Stimulated activated CD4-positive, alpha-beta T cell treated with anti-CD3 and anti-CD28 coated beads, Interleukin-1b, Interleukin-23, amount 100 ng/mL, for 4 hours (primary cell): ENCODE measurements at places on chromosomes 7 and 10.

- DNase-seq: no peak
These were observed 944.3 kb downstream of the GATA3 start for GRCh38 chr10:8998751-8999150.

DNA sequence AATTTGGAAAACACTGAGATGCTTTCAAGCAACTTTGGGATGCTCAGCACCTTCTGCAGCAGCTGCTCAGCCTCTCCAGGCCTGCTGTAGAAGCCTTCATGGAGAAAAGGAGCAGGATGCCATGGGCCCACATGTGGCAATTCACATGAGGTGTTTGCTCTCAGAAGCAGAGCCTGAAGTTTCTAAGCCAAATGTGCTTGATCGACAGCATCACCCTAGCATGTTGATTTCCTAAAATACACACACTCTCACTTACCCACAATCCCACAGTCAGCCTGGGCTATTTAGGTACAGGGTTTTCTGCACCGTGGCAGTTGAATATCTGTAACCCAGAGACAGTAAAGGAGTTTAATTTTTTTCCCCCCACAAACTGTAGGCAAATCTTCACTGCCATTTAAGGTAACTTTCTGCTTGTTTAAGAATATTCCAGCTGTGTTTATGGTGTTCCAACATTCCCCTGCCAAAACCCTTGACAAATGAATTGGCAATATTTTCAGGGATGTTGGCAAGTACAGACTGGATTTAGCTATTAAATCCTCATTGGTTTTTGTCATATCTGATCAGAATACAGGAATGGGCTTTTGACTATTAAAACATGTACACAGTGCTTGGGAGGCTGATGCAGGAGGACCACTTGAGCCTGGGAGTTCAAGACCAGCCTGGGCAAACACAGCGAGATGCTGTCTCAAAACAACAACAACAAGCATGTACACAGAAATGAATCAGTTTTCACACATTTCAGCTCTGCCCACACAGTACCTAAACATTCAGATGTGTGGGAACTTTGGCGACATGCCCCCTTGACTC is 244.2 kb downstream of the CELF2 start:
- no peak for DNase-seq

DNA sequence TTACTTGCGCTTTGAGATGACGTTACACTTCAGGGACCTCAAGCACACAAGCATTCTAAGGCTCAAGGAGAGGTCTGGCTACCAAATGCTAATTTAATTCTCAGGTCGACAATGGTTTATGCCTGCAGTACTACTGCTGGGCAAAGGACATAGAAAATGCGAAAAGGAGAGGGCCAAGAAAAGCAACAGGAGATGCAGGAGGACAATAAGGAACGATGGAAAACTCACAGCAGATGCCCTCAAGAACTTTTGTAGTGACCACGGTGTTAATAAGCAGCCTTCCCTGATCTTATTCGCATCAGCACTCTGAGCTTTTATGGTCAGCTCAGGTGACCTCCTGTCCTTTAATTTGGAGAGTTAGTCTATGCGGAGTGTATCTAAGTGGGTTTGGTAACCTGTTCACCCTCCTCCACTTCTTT is 146.3 kb downstream of the GPR85 start:
- DNase-seq: no peak

DNA sequence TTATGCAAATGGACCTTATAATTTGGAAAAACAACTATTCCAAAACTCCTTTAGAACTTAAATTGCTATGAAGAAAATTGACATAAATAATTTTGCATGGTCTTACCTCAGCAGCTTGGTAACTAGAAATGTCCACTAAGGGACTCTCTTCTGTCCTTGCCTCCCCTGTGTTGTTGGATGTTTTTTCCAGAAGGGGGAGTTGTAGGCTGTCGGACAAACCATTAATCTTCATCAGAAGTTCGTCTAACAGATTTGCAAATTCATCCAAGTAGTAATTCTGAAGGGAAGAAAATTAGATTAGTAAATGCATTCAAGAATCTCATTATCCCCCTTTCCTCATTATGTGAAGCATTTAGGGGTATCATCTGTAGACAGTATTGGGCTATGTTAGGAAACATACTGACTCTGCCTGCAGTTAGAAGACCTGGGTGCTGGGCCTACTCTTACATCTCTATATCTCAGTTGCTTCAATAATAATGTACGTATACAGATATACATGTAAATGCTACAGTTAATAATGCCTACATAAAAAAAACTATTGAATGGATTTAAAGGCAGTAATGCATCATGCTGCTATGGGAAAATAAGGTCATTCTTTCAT is 155.6 kb downstream of the PKD1L1 start:
- DNase-seq: no peak

DNA sequence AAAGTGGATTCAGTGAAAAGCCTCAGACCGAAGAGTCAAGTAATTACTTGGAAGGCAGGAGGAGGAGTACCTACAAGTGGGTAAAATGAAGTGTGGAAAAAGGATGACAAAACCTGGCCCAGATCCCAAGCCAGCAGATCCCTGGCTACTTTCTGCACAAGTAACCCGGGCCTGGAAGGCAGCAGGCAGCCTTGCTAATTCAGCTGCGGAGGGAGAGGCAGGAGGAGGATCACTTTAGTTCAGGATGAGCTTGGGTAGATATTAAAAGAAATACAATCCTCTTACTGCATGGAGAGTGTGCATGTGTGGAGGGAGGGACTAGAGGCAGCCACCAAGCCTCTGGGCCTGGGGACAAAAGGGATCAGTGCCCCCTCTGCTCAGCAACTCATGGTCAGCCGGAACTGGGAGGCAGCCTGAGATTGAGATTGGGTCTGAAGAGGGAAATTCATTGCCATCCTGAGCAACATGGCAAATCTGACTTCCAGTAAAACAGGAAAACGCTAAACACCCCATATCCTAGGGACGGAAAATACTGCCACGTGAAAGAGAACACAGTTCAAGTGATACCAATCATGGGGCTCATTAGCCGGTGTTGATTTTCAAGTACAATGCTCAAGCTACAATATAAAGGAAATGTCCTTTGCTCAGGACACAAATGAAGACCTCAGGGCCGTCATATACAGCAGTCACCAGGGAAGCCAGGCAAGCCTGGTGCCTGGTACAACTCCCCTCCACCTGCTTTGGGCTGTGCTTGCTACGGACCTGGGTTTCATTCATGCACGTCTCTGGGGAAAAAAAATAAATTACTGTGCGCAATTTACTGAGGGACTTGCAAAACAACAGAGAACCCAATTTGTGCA is 1.3 kb downstream of the AMPH start:
- DNase-seq: no peak
